ENCODE measurements at places on chromosomes 12 and 14. TPM values are rescaled to one million over a fixed set of nuclear protein-coding genes. Genes with fewer than 3 reads are reported as not detected.

CLEC7A gene
- 0.62 TPM for total RNA-seq

SERPINA6 gene
- total RNA-seq, result not detected

AMHR2 gene
- total RNA-seq, result not detected

GUCY2C gene
- not detected for total RNA-seq

- no peak for DNase-seq
These were observed 623 bp upstream of the TSPAN8 start for GRCh38 chr12:71158361-71158882.

GRCh38 chr12:91662021-91662420 lies 479.4 kb upstream of the DCN start:
- DNase-seq, result no peak
